ENCODE measurements at places on chromosomes 6 and 20.
A peak's percentile ranks its signal among the peaks of the same experiment; 100 is the strongest.

- peak; percentile 92 for DNase-seq
Measured at GRCh38 chr6:156427345-156427744, 349.8 kb upstream of the ARID1B start.

GRCh38 chr20:44231193-44231592 is 15.9 kb upstream of the GDAP1L1 start:
- no peak for DNase-seq

GRCh38 chr20:38152621-38153221 is 12.3 kb downstream of the TGM2 start:
- DNase-seq, result no peak

DNA sequence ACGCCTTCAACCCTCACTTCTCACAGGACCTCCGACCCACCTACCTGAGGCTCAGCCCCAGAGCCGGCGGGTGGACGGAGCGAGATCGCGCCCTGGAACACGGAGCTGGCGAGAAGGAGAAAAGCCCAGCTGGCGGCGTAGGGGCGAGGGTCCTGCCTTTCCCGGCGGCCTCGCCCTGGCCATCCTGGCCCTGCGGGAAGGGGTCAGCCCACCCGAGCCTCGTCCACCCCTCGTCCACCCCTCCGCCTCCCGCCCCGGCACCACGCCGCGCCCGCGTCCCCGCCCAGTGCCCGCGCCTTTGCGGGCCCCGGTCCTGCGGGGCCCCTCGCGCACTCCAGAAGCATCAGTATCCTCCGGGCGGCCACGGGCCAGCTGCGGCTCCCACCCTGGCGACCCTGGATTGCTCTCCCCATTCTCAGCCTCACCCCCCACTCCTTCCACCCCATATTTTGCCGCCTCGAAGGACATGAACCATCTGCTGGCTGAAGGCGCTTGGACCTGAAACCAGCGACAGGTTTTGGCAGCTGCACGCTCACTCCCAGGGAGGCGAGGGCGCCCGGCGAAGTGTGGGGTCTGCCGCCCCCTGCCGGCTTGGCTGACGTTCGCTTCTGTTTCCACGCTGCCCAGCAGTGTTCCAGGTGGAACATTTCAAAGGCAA is 65.1 kb downstream of the PLG start:
- peak; percentile 57 for DNase-seq

DNA sequence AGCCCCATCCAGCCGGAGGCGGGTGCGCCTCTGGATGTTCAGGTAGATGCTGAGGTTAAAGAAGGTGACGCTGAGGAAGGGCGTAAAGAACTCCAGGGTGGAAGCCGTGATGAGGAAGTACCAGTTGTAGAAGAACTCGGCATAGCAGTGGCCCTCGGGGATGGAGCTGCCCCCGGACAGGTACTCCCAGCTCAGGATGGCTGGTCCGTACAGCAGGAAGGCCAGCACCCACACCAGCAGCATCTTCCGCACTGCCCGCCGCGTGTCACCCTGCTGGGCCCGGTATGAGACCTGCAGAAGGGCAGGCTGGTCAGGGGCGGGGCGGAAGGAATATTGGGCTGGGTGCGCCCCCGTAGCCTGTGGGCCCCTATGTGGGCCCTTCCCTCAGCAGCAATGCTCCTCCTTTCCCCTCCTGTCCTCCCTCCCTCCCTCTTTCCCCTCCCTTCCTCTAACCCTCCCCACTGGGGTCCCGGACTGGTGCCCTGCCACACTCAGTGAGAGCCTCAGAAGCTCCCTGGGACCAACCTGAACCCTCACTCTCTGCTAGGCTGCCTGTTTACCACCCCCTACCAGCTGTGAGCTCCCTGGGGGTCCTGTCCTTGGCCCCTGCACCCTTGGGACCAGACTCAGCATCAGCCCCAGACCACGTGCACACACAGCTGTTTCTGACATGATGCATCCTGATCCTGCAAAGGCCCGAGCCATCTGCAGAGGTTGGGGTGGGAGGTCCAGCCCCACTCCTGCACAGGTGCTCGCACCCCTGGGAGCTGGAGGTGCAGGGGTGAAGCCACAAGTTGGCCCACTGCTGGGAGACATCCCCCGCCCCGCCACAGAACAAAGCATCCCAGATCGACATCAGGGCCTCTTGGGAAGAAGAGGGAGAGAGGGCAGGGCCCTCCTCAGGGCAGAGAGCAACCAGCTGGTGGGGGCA is 3.2 kb downstream of the HRH3 start:
- no peak for DNase-seq

DNA sequence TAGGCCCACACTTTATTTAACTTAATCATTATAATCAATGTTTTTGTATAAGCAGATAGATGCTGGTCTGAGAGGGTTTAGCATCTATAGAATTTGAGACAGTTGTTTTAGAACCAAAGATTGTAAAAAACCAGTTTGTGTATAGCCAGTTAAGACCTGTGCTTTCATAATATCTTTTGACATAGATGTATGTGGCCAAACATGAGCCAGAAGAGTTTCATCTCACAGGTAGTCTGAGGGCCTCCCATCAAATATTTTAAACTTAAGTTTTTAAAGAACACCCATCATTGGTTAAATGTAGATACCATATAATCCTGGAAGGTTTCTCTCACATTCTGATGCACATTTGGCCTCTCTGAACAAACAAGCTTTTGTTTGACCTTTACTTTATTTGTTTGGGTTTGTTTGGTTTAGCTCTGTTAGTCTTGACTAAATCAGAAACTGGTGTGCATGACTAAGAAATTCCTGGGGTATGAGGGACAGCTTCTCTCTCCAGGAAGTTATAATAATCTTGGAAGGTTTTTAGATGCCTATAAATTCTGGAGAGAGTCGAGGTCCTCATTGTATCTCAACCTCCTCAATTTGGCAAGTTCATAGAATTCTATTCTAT is 58.0 kb upstream of the TMEM200A start:
- peak; percentile 56 for DNase-seq

- DNase-seq, result peak; percentile 47
Measured at GRCh38 chr6:149450679-149451375, 34.0 kb downstream of the ZC3H12D start.

GRCh38 chr6:73180076-73180738 is 45.1 kb downstream of the KHDC1L start:
- peak; percentile 16 for DNase-seq

DNA sequence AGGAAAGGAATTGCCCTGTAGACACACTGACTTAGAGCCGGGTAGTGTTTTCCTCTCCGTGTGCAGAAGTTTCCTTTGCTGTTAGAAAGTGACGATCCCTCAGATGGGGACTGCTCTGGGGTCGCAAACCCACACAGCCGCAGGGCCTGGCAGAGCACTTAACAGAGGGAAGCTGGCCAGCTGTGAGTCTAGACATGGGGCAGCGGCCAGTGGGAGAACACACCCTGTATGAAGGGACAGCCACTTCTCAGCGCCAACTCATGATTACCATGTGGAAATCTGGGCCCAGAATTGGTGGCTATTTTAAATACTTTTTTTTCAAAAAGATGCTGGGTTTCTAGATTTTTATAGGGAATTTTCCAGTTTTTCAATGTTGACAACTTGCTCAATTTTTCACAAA is 39.4 kb downstream of the SLC9A8 start:
- no peak for DNase-seq

- no peak for DNase-seq
Measured at GRCh38 chr6:14058029-14058695, 59.4 kb upstream of the CD83 start.

DNA sequence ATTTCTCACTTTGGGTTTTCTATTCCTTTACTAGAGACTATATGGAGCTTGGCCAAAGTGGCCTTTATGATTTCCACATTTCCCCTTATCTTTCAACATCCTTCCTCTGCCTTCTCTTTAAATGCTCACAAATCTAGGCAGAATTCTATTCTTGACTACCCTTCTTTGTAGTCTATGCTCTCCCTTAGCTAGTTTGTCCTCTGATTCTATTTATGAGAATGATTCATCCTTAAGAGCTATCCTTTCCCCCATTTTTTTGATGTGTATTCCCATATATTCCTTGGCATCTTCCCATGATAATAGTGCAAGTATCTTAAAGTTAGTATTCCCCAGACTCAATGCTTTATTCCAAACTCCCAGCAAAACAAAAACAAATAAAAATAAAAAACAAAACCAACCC is 53.1 kb downstream of the IL20RA start:
- DNase-seq, result no peak
